ENCODE measurements at places on chromosomes 5 and 9. TPM values are rescaled to one million over a fixed set of nuclear protein-coding genes. Genes with fewer than 3 reads are reported as not detected.

Gene PCDHGA11
- 0.33 TPM for total RNA-seq

Gene SPATA31E1
- total RNA-seq, result not detected

DNA sequence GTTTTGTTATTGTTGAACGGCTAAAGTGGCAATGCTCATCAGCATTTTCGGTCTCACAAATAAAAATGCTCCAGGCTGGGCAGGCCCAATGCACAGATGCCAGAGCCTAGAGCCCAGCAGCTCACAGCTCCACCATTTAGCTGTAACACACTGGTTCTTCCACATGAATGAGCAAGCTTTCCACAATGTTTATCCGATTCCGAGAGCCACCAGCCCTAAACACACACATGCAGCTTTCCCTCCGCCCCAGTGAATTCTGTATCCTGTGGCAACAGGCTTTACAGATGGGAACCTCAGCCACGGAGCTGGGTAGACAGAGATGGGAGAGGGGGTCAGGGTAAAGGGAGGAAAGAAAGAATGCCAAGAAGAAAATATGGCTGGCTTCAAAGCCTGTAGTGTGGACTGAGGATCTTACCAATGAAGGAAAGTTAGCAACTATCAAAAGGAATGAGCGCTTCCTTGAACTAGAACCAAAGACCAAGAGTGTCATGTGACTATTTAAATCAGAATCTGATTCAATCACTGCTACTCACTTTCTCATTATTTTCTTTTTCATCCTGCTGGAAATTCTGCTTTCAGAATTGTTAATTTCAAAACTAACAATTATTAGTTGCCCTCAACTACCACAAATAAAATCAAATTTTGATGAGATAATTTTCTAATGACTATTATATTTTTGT, 77.1 kb downstream of the MRPS27 start:
- DNase-seq, result no peak

GRCh38 chr9:86241216-86241615, 18.2 kb downstream of the C9orf153 start:
- no peak for DNase-seq

GRCh38 chr5:43482490-43483297, 971 bp downstream of the TMEM267 start:
- no peak for DNase-seq

DNA sequence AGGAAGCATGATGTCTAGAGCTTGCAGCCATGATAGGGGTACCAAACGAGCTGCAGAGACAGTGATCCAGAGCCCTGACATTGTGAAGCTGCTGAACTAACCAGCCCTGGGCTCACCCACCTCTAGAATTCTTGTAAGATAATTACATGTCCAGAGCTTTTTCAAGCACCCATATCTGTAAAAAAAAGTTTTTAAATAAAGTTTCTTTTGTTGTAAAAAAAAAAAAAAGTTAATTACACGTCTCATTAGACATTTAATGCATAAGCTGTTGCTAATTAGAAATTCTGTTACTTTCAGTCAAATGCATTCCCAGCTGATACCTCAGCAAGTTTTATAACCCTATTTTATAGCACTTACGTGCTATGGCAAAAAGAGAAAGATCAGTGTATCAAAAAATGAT, 65.6 kb downstream of the C9orf85 start:
- DNase-seq, result no peak

Gene JAKMIP2
- total RNA-seq, result 5.5 TPM

DNA sequence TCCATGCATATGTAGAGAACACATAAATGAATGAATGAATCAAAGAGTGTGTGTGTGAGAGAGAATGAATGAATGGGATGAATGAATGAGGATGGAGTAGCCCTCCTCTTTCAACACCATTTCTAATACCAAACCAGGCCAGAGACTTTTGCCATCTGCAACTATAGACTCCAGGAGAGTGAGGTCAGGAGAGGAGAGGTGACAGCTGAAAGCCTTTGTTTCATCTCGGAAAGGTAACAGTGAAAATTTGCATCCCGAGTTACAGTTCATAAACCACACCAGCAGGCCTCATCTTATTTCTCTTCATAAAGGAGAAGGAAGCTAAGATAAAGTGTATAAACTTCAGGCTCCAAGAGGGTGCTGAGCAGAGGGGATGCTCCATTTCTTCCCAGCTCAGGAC, 255.3 kb upstream of the KLF4 start:
- no peak for DNase-seq

- no peak for DNase-seq
Measured at GRCh38 chr5:170315154-170315553, 17.6 kb upstream of the LCP2 start.

Gene TAF11L10
- not detected for total RNA-seq

GRCh38 chr5:149035372-149035790, 27.5 kb downstream of the SH3TC2 start:
- peak; percentile 66 for DNase-seq

DNA sequence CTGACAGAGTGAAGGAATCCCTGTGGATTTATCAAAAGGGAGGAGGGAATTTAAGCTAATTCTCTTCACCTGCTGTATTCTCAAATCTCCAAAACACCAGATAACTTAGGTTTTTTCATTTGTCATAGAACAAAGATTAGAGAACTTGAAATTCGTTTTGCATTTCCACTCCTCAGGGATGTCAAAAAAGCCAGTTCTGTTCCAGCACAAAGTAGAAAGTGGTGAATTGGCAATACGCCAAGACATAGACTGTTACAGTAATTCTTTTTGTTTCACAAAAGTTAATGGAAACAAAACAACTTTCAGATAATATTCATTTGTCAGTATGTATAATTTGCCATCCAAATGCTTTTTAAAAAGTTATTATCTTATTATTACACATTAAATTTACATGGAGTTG, 15.0 kb downstream of the S1PR3 start:
- no peak for DNase-seq

- DNase-seq, result no peak
Measured at GRCh38 chr5:31059889-31060288, 133.6 kb upstream of the CDH6 start.

- no peak for DNase-seq
Measured at GRCh38 chr5:176610435-176610773, 448 bp upstream of the GPRIN1 start.

Gene IL7R
- 2.3 TPM for total RNA-seq

DNA sequence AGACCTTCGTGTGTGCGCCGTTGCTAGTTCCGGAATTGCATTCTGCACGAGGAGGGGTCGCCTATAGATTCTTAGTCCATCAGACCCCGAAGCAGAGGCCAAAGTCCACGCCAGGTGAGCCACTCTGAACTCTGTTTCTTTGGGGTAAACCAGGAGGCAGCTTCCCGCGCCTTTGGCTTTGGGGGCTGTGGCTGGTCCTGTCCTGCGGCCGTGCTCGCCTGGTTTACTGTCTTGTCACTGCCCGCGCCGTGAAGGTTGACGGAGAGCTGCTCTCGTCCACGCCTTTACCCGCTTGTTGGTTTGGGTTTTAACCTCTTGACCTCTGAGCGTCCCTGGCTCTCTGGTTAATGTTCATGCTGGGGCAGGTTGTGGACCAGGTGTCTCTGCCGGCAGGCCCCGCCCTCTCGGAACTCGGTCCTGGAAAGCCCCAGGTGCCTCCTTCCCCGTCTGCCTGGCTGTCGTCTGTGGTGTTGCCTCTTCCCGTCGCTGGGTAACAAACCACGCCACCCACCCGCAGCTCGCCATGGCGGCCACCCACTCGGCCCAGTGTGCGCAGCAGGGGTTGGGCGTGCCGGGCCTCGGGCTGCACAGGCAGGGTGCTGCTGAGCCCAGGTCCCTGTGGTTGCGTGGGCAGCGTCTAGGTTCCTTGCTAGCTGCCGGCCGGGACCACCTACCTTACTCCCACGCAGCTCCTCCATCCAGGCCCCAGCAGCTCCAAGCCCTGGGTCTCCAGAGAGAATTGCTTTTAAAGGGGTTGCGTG, 44.6 kb upstream of the CACNA1B start:
- no peak for DNase-seq

Gene SMIM23
- not detected for total RNA-seq

- no peak for DNase-seq
Measured at GRCh38 chr5:172834415-172835289, 601 bp downstream of the ERGIC1 start.

- DNase-seq, result no peak
Measured at GRCh38 chr5:114391321-114391720, 29.5 kb downstream of the KCNN2 start.

DNA sequence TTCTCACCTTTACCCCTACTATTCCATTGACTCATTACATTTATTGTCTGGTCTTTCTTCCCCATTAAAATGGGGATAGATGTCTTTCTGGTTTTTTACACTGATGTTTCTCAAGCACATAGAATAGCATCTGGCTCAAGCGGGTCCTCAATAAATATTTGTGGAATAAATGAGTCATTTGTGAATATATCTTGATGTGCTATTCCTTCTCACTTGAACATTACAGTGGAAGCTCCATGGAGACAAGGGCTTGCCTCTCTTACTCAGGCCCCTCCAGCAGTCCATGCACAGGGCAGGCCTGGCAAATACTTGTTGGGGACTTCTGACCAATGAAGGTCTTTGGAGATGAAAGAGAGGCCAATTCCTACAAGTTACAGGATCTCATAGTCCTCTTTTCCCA, 151.7 kb upstream of the TAS2R1 start:
- DNase-seq, result no peak

- no peak for DNase-seq
Measured at GRCh38 chr9:93130861-93131481, 3.1 kb downstream of the NINJ1 start.

DNA sequence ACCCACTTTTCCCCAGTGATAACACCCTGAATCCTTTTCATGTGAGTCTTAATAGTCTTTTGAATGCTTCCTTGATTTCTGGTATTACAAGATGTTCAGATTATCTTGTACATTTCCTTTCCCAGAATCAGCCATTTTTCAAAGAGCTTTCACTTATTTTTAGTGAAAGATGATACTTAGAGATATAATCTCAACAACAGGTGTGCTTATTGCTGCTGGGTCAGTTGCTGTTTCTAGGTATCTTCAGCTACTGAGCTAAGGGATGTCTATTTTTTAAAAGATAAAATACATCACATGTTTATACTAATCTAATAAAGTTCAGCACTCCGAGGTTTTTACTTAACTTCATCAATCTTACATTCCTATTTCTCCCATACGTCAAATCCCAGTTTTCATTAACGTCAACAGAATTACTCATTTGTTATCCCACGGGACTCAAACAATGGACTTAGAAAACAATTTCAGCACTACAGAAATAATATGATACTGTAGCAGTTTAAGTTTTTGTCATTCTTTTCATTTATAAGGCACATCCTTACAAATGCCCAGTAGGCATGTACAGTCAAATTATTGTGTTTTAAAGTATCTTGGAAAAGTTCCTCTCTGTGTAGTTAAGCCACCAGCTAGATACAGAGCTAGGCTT, 9.0 kb downstream of the PCDHAC1 start:
- DNase-seq, result no peak

Gene SOHLH1
- total RNA-seq, result not detected

Gene TMC1
- not detected for total RNA-seq

- no peak for DNase-seq
Measured at GRCh38 chr9:8694983-8695588, 895.5 kb upstream of the DMAC1 start.

DNA sequence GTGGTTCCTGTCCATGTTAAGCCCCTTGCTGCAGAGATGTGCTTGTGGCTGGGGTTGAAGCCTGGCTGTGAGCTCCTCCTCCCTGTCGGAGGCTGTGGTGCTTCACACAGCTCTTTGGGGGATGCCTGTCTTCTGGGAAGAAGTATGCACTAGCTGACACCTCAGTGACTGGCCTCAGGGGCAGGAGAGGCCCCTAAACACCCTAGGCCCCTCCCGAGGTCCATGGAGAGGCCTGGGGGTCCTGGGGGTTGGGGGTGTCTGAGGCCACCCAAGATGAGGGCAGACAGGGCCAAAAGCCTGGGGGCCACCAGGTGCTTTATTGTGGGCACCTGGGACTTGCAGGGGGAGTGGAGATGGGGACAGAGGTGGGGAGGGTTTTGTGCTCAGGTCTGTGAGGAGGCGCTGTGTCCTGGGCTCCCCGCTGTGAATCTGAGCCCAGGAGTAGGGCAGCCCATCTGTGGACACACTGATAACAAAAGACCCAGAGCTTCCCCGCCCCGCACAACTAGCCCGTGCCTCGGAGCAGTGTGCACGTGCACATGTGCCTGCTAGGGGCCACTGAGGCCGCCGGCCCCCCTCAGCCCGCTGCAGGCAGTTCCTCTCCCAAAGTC, 92.0 kb downstream of the PHF2 start:
- DNase-seq, result peak; percentile 51

DNA sequence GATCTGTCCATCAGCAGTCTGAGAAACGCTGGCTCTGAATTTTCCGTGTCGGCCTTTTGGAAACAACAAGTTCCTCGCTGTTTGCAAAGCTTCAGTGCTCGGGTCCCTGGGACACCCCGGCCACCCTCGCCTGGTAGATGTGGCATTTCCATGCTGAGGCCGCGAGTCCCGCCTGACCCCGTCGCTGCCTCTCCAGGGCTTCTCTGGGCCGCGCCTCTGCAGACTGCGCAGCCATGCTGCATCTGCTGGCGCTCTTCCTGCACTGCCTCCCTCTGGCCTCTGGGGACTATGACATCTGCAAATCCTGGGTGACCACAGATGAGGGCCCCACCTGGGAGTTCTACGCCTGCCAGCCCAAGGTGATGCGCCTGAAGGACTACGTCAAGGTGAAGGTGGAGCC, 4.7 kb downstream of the NTNG2 start:
- no peak for DNase-seq
